ENCODE measurements at places on chromosomes 6 and 20.
A peak's percentile ranks its signal among the peaks of the same experiment; 100 is the strongest.

- no peak for DNase-seq
These were observed 36.2 kb downstream of the VEGFA start for GRCh38 chr6:43806043-43806757.

- peak; percentile 36 for DNase-seq
These were observed 451.2 kb upstream of the JAG1 start for GRCh38 chr20:11124849-11125505.

- DNase-seq, result no peak
These were observed 2.5 kb downstream of the CRIP3 start for GRCh38 chr6:43306086-43306485.

DNA sequence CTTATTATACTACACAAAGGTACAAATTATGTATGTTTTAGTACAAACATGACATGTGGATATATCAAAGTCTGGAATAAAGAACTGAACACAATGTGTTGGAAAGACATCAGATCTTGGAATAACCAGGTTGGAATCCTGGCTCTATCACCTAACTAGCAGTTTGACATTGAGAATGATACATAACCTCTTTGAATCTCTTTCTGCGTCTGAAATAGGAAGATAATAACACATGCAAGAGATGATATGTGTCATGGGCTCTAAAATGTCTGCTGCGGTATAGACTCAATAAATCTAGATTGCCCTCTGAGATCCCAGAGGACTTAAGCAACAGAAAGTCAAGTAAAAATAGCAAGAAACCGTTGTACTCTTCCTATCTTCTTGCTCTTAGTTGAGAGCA lies 66.8 kb upstream of the CCN2 start:
- no peak for DNase-seq

GRCh38 chr6:131766631-131767030 lies 41.2 kb upstream of the ENPP1 start:
- DNase-seq, result no peak

DNA sequence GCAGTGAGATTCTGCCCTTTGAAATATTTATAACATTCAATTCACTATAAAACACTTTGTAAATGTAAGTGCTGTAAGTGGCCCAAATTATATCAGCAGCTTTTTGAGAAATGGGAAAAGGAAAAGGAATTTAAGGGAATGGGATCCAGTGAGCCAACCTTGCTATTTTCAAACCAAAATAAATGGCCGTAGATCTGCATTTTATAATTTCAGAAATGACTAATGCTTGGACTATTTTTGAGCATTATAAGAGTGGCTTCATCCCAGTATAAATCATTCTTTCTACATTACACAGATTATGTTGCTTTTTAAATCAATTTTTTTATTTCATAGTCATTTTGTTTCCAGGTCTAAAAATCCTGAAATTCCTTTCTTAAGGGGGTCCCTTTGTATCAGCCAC lies 49.2 kb downstream of the ANKRD6 start:
- peak; percentile 70 for DNase-seq

- DNase-seq, result peak; percentile 62
These were observed 153.1 kb downstream of the MYB start for GRCh38 chr6:135334169-135334568.

DNA sequence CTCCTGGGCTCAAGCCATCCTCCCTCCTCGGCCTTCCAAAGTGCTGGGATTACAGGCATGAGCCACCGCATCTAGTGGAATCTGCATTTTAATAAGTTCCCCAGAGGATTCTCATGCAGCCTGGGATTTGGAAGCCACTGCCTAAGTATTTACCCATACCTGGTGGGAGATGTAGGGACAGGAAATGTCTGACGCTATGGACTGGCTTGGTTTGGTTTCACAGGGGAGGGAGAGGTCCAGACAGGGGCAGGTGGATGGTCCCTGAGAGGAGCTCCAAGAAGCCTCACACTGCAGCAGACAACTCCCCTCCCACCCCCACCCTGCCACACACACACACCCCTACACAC lies 4.4 kb downstream of the VSTM2L start:
- no peak for DNase-seq

DNA sequence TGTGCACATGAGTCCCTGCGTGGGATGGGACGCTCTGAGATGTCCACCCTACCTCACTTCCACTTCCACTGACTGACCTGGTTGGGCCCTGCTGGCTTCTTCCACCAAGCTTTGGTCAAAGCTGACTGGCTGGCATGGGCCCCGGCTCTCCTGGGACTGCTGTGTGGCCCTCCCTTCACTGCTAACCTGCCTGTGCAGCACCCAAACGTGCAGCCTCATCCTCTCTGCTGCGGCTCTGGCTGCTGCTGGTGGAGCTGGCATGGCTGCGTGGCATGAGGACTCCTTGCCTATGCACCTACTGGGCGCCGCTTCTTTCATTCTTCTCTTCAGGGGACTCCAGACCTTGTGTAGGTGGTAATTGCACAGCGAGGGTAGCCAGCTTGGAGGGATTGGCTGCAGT lies 18.7 kb upstream of the IP6K3 start:
- no peak for DNase-seq
